ENCODE measurements at places on chromosomes 12 and 14.

- no peak for DNase-seq
Measured at GRCh38 chr14:104576970-104577332, 2.6 kb upstream of the C14orf180 start.

DNA sequence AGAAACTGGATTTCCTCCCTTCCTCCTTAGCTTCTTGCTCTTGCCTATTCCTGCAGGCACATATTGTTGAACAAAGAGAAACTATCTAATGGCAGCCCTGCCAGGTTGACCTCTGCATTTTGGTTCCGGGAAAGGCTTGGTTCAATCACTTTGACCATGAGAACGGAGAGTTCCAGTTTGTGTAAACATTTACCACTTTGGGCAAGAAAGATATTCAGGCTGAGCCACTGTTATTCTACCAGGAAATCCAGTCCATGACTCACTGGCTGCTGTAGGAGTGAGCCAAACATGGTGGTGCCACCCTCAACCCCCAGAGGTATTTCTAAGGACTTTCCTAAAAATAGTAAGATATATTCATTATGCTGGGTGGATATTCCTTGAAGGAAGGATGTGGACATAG, 242.2 kb upstream of the OR4E1 start:
- no peak for DNase-seq

DNA sequence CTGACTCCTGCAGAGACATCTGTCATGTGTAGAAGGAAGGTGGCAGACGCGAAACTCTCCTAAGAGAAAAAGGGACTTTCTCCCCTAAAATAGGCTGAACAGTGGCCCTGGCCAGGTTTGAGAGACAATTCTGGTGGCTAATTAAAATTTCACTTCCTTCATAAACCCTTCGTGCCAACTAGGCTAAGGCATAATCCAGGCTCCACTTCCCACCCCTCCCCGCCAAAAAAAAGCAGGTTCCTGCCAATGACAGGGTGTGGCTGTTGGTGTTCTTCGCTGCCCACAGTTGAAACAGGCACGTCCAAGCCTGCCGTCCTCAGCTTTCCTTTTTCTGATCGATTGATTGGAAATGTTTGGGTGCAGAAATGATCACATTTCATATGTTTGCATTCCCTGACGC, 144.6 kb downstream of the GCH1 start:
- DNase-seq: no peak

DNA sequence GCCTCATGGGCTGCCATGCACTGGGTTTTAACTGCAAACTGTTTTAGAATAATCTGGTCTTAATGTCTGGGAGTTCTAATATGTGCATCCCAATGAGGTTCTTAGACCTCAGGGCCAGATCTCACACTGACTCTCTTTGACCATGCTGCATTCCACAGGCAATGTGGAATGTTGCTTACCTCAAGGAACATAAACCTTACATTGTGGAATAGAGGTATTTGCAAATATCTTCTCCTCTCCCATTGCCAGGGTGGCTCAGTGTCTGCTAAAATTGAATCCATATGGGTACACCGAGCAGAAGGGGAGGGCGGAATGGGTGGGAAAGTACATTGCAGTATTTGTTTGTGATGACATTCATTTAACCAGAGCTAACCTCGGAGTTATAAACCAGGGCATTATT, 78.6 kb downstream of the CHST11 start:
- DNase-seq: no peak

DNA sequence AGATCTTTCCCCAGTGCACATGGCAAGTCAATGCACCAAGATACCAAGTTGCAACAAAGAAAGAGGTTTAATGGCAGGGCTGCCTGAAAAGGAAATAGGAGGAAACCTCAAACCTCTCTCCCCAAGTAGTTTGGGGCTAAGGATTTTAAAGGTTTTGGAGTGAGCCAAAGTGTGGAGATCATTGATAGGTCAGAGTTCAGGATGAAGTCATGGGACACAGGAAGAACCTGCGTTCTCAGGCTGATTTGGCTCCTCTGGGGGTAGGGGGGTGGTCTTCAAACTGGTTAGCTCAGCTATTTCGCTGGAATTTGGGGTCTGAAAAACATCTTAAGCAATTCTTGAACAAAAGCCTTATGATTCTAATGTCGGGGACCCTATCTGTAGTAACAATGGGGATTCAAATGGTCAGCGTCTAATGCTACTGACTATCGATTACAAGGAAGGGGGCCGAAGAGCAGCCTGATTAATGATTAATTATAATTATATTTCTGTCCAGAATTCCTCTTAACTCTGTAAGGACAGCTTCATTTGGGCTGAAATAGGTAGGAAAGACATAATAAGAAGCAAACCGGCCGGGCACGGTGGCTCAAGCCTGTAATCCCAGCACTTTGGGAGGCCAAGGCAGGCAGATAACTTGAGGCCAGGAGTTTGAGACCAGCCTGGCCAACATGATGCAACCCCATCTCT, 31.4 kb downstream of the AICDA start:
- DNase-seq: no peak

DNA sequence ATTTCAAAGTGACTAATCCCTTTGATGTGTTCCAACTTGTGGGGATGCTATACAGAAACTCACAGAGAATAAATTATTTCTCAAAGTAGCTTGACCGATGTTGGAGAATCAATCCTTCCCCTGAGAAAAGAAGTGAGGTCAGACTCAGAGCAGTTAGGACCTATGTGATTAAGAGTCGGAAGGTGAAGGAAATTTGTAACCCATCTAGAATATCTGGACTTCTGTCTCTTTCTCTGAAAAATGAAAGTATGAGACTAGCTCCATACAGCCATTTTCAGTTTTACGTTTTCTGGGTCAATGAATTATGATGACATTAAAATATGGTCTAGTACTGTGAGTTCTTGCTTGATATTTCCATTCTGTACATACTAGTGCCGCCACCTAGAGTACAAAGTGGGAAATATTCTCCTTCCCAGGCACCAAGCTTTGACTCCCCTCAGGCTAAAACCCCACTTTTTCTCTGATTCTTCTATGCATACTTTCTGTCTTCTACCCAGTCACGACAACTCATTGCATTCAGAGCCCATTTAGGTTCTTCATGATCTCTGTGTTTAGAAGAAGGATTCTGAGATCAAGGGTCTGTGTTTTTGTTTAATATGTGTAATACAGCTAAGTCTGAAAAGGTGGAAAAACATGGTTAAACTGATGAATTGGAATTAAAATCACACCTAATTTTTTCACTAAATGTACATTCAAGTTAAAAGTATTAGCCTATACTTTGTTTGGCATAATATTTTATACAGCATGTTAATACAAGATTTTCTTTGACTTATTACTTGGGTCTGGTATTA, 6.9 kb upstream of the NTS start:
- DNase-seq: no peak

- DNase-seq: no peak
Measured at GRCh38 chr14:60094306-60094897, 2.7 kb downstream of the PCNX4 start.

GRCh38 chr14:78327426-78328221, 157.5 kb downstream of the NRXN3 start:
- no peak for DNase-seq
